ENCODE measurements at places on chromosomes 5 and 9.
A peak's percentile ranks its signal among the peaks of the same experiment; 100 is the strongest.

GRCh38 chr5:143471666-143472464 lies 68.4 kb upstream of the NR3C1 start:
- DNase-seq, result no peak

GRCh38 chr9:88224938-88225337 lies 86.7 kb upstream of the SPATA31C2 start:
- DNase-seq, result no peak

DNA sequence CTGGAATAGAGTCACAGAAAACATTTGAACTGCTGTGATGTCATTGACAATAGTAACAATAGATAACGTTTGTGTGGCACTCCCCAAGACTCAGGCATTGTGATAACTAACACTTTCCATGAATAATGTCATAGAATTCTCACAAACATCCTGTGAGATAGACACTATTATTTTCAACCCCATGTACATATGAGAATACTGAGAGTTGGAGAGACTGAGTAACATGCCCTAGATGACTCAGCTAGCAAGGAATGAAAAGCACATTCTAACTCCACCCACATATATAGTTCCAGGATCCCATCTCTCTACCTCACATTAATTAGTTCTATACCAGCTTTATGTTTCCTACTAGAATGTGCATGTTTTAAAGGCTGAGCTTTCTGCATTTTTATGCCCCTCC lies 71.4 kb downstream of the ASTN2 start:
- DNase-seq, result no peak

DNA sequence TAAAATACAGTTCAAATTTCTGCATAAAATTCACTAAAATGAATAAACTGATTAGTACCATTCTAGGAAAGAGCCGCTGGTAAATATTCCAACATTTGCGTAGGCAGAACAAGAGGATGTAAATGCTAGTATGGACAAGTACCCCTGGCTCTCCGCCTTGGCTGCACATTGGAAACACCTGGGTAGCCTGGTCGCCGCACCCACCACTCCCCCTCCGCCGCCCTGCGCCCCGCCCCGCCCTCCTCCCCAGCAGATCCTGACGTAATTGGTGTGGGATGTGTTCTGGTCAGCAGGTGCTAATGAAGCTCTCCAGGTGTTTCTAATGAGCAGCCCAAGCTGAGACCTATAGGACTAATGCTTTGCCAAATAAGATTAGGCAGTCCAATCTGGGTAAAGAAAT lies 225.7 kb downstream of the FRMD3 start:
- DNase-seq, result no peak

DNA sequence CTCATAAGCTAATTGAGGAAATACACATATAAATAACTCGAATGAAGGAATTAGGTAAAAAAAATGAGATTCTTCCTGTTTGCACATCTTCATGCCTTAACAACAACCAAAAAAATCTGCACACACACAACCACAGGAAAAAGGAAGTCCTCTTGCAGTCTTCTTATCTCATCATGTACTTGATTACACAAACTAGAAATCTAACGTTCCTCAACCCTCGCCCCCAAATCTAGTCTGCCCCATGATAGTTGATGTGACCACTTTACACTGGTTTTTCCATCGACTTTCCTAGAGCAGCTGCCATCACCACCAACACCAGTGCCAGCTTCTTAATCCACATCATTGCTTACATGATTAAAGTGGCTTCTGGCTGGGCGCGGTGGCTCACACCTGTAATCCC lies 31.2 kb upstream of the RNU6ATAC start:
- peak; percentile 85 for DNase-seq

DNA sequence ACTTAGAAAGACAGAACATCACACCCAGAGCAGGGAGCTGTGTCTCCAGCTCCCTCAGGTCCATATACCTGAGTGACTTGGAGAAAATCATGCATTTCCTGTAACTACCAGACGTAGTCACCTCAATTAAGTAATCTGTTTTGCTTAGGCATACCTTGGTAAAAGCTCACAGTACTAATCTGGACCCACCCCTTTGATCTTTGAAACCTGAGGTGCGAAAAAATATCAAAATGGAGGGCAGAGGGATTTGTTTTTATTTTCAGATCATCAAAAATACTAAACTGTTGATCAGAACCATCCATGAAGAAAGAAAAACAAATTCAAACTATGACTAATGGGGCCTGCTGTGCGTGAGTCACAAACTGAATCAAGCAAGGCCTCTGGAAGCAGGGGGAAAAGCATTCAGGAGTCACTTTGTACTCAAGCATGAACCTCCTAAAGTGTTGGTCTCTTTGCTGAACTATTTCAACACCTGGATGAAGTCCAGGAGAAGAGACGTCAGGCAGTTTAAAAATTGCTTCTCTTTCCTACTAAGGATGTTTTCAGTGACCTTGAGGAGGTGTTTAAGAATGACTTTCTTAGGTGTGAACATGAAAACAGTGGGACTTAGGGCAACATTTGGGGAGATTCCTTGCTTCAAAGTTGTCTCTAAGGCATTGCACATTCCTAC lies 76.3 kb downstream of the MUSK start:
- no peak for DNase-seq

DNA sequence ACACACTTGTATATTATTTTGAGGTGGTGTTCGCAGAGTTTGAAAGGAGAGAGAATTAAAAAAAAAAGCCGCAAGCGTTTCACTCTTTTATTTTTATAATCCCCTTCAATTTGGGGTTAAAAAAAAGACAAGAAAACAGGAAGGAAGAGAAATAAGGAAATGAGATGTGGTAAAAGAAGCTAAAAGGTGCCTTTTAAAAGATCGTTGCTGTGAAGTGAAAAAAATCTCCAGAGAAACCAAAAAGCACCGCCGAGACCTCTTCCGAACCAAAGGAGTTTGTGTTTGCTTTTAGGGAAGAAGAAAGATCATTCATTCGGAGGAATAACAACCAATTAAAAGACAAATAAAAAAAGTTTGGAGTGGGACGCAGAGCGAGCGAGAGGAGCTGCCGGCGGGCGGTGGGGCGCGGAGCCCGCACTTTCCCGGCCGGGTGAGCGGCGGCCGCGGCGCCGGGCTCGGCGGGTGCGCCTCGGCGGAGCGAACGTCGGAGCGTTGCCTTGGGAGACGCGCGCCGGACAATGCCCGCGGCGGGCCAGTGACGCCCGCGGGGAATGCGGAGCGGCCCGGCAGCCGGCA lies 355 bp downstream of the TLE4 start:
- DNase-seq, result peak; percentile 50

- DNase-seq, result no peak
Observed at GRCh38 chr5:136768457-136768856, 403.1 kb upstream of the TRPC7 start.

- no peak for DNase-seq
Observed at GRCh38 chr9:21984101-21984500, 10.1 kb downstream of the CDKN2A start.

GRCh38 chr5:176152191-176152929 lies 85.9 kb upstream of the SIMC1 start:
- DNase-seq, result no peak

GRCh38 chr5:87944553-87945285 lies 323.9 kb downstream of the TMEM161B start:
- no peak for DNase-seq

- no peak for DNase-seq
Observed at GRCh38 chr9:9631284-9631683, 981.5 kb downstream of the PTPRD start.

GRCh38 chr9:77980622-77981021 lies 51.0 kb downstream of the GNAQ start:
- DNase-seq, result no peak

DNA sequence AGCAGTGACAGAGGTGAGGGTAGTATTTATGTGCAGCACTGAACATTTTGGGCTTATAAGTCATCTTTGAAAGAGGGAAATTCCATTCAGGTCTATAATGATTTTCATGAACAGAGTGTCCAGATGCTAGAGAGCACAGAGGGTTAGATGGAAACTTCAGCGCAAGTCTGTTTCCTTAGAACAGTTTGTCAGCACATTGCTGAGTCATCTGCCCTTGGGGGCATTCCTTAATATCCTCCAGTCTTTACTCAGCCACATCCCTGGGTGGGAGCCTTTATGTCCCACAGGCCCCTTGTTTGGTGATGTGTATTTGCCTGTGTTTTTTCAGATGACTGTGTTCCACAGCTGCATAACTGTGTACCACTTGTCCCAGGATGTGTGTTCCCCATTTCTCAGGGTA lies 138.5 kb upstream of the S1PR3 start:
- DNase-seq, result peak; percentile 3

GRCh38 chr9:105510024-105510423 lies 47.9 kb upstream of the FKTN start:
- no peak for DNase-seq

GRCh38 chr5:149496917-149497316 lies 54.3 kb downstream of the CSNK1A1 start:
- no peak for DNase-seq

DNA sequence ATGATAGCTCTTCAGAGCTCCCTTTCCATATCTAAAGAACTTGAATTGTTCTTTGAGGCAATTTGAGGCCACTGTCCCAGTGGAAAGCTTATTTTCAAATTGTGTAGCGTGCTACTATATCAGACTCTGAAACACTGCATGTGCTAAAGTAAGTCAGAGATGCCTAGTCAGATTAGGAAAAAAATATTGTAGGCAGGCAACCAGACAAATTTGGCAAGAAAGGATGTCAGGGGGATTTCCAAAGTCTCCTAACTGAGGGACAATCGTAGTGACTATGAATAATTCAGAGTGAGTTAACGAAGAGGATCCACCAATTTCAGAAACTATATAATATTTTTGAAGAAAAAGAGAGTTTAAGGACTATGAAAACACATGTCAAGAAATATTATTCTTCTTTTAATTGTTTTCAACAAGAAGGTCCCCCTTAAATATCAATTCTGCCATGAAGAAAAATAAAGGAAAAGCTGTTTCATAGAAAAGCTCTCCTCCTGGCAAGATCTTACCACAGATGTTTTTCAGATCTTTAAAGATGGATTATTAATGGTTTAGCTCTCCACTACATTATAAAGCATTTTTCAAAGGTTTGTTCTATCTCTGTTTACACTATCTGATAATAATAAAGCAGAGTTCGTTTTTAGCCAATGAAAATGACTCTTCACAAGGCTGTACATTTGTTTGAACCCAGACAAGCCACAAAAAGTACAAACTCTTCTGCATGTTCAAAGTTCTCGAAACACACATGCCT lies 273.5 kb upstream of the PTGER4 start:
- no peak for DNase-seq

- no peak for DNase-seq
Observed at GRCh38 chr5:138967791-138968448, 92.8 kb upstream of the LRRTM2 start.

- DNase-seq, result no peak
Observed at GRCh38 chr9:114390952-114391351, 3.2 kb upstream of the AKNA start.

GRCh38 chr5:149114403-149115312 lies 26.6 kb upstream of the ABLIM3 start:
- DNase-seq, result peak; percentile 92

- DNase-seq, result no peak
Observed at GRCh38 chr5:107712359-107712870, 41.7 kb upstream of the EFNA5 start.

DNA sequence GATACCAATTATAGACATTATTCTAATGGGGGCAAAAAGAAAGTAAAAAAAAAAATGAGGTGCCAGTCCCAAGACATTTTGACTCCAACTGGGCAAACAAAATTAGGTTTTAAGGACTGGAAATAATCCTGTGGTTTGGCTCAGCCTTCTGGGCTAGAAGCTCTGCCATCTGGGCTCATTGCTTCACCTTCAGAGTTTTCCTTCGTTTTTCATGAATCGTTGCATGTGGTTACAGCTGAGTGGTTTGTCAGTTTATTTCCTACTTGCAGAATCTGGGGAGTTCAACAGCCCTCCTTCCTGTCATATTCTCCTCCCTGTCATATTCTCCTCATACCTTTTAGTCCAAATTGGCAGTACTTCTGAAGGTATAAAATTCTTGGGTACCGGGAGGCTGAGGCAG lies 12.0 kb downstream of the UGT3A2 start:
- DNase-seq, result peak; percentile 74

DNA sequence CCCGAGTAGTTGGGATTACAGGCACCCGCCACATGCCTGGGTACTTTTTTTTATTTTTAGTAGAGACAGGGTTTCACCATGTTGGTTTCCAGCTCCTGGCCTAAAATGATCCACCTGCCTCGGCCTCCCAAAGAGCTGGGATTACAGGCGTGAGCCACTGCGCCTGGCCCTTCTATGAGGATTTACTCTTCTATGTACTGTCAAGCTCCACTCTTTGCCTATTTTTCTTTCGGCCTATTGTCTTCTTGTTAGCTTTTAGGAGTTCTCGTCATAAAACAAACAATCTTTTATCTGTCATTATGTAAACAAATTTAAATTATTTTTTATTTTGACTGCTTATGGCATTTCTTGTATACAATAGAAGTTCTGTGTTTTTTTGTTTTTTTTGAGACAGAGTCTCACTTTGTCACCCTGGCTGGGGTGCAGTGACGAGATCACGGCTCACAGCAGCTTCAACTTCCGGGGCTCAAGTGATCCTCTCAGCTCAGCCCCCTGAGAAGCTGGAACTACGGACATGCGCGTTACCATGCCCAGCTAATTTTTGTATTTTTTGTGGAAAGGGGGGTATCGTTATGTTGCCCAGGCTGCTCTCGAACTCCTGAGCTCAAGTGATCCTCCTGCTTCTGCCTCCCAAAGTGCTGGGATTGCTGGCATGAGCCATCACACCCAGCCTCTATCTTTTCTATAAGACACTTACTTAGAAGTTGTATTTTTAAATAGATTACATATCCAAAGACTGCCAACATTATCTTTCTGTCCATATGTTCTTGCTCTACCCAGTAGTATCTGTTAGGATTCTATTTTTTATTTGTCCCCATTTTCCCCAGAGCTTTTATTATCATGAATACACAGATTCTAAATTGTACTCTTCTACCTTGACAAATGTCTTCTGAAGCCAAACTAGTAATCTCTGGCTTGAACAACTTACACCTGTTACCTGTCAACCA lies 29.2 kb downstream of the CSNK1A1 start:
- DNase-seq, result no peak

DNA sequence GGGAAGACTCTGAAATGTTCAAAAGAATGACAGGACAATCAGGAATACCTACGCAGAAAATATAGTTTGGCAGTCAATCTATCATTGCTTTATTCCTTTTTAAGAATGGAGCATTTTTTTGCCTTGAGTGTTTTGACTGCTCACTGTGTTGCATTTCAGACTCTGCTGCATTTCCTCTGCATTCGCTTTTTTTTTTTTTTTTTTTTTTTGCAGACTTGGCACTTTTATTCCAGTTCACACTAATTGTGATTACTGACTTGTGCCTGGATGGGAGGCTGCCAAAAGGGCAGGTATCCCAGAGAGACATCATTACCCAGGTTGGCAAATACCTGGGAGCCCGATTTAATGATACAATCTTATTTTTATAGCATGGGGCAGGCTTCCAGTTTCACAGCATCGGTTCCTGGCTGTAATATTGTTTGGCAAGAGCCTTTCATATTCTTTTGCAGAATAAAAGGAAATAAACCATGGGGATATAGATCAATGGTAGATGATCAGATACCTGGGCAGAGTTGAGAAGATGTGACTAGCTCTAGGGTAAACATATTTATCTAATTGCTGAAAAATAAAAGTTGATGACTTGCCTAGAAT lies 1132.6 kb downstream of the MAT2B start:
- no peak for DNase-seq

- DNase-seq, result no peak
Observed at GRCh38 chr5:60229691-60230185, 336.2 kb upstream of the PDE4D start.
